ENCODE measurements at places on chromosomes 11 and 22.

DNA sequence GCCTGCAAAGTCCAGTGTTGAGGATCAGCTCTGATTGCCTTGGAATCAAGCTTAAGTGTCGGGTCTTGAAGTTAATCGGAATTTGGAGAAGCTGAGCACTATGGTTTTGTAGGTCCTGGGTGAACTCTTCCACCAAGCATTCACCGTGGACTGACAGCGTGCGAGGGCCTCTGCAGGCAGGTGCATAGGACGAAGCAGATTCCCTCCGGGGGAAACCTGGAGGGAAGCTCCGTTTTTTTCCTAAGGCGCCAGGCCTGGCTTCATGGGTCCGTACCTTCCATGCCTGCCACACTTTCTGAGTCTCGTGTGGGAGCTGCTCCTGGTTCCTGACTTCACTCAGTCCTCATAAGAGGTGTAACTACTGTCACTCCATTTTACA is 170.1 kb downstream of the CRYBB2 start:
- DNase-seq, result no peak

DNA sequence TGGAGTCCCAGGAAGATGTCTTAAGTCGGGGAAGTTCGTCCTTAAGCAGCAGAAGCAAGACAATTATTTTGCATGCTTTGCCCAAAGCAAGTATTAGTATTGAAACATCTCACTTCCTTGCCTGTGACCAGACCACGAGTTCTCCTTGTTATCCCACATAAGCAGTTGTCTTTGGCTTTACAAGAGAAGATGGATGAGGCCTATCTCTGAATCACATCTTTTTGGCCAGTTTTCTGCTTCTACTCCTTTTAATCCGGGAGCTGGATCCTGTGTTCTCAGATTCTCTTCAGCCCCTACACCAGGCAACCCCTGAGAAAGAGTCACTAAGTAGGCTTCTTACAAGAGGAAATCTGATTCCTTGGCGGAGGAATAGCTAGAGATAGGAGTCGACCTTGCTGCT is 2.1 kb downstream of the SYT9 start:
- no peak for DNase-seq

DNA sequence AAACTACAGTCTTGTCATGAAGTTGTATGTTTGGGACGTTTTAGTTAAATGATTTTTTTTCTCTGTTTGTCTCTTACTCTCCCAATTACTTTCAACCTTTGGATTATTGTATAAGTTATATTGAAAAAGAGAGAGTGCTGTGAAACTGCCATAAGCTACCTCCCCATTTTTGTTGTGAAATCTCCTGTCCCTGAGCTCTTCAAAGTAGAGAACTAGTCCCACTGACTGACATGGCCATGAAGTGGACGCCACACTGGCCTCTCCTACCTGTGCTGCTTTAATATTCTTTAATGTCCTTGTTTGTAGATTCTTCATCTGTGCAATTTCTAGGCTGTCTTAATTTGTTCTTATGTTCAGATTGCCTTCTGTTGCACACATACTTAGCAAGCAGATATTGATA is 56.3 kb downstream of the PPFIA1 start:
- DNase-seq, result no peak

DNA sequence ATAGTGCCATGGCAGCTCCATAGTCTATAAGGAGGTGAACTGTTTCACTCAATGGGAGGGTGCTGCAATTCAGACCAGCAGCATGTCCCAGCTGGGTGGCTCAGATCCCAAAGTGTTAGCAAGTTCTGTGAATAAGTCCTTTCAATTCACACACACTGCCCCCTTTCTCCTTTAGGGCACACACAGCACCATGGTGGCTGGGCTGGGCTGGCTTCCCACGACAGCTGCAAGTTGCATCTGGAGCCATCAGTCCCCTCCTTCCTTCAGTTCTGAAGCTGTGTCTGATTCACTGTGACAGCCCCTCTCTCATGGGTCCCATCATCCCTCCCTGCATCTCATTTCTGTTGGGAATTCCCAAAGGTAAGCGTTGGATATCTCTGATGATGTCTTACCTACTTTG is 324.1 kb upstream of the NCAM1 start:
- no peak for DNase-seq

- no peak for DNase-seq
These were observed 19.0 kb downstream of the MICAL3 start for GRCh38 chr22:18005201-18005926.

DNA sequence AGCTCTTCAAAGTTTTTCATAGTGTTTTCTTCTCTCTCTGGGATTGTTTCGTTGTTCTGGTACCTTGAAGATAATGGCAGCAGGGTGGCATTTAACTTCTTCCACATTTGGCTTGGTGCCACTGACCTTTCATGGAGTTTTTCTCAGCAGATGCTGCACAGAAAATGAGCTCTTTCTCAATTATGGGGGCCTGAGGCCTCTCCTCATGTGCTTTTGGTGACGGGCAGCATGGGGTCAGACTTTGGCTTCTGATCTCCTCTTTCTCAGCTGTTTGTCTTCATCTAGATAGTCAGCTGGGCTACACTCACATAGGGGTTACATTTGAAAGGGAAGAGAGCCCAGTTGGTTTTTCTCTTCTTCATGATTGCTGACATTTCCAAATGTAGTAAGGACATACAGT is 76.3 kb downstream of the FAT3 start:
- DNase-seq, result no peak

DNA sequence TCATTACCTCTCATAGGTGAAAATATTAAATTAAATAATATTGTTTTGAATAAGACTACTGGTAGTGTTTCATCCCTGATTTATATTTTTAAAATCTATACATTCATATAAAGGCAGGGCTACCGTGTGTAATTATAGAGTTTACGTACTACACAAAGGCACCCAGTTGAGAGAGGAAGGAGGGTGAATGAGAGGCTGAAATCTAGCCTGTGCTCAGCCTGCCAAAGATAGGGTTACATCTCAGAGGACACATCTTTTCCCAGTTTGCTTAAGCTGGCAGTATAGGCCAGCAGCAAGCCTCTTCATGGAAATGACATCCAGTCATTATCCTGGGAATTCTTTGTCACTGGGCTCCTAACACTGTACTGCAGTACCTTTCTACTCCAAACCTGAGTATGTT is 7.5 kb upstream of the B3GNT6 start:
- DNase-seq, result no peak

- no peak for DNase-seq
These were observed 15.2 kb upstream of the SLC6A5 start for GRCh38 chr11:20584093-20584774.

DNA sequence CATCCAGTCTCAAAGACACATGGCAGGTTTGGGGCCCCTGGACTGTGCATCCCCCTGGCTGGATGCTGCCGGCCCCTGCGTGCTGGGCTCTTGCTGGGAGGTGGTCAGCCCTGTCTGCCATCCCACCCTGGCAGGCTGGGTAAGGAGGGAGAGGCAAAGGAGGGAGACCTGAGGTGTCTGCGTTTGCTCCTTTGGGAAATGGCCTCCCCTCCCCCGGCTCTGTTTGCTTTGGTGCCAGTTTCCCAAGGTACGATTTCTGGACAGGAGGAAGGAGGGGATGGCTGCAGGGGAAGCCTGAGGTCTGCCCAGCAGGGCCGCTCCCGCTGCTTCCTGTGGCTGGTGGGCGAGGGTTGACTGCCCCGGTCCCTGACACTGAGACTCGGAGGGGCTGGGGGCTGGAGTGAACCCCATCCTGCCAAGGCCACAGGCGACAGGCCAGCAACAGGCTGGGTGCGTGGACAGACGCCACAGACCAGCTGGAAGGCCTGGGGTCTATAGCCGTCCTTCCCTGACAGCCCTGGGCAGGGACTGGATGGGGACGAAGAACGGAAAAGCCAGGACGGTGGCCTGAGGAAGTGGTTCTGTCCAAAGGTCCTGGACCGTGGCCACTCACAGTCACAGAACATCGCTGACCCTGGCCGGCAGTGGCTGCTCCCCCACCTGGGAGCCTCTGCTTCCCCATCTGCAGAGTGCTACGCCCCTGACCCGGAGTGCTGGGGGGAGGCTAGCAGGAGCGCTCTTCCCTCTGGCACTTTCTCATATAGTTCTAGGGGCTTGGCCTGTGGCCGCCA is 38.0 kb downstream of the OSBPL5 start:
- no peak for DNase-seq

- DNase-seq, result no peak
These were observed 76.5 kb downstream of the LRRC4C start for GRCh38 chr11:41382927-41383326.

DNA sequence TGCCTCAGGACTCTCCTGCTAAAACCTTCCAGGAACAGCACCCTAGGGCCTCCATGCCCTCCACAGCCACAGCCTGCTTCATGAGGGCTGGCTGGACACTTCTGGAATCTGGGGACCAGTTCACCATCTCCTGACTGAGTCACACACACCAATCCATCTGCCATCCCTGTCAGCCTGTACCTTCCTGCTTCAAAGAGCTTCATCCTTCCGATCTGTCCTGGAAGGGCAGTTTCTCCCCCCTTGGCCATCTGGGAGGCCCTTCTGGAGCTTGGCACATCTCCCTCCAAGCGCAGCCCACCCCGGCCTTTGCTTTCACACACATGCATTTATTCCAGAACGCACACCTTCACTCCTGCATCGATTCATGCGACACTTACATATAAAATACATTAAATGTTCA is 13.0 kb downstream of the APBB1 start:
- no peak for DNase-seq

DNA sequence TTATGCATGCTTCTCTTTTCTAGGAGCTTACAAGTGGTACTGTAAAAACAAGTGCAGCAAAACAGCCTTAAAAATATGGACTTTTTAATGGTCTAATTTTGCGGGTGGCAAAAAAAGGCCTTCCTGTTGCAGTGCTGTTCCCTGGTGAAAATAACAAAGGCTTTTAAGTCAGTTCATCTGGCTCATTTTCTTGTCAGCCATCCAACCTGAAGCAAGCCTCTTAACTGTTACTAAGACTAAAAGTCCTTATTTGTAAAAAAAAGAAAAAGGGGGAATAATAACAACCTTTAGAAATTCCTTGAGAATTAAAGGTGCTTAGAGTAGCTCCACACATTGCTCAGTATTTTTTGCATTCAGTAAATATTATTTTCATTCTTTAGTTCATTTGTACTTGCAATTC is 200.5 kb upstream of the CHORDC1 start:
- no peak for DNase-seq

DNA sequence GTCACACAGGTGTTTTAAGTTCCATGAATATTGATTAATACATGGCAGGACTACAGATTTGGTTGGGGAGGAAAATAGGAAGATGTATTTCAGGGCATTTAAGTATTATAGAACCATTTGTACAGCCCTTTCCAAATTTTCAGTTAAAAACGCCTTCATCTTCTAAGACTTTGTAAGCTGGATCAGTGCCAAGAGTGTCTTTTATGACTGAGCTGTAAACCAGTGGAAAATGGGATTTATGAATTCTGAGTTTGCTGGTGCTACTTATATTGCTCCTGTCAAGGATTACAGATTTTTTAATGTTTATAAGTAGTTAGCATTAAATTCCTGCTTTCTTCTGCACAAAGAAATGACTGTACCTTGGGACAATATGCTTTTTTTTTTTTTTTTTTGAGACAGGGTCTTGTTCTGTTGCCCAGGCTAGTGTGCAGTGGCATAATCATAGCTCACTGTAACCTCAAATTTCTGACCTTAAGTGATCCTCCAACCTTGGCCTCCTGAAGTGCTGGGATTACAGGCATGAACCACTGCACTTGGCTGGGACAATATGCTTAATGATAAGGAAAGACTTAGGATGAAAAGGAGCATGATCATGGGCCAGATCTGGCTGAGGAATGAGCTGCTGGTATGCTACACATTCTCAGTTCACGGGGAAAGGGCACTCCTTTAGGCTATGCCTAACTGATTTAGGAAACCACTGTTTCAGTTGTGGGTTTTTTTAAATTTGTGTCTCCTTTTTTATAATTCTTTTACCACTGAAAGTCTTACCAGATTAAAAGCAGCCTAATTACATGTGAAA is 113.6 kb upstream of the MTNR1B start:
- no peak for DNase-seq

GRCh38 chr11:74069146-74070046 is 60.5 kb upstream of the UCP3 start:
- peak; percentile 38 for DNase-seq

- DNase-seq, result no peak
These were observed 541.4 kb downstream of the MN1 start for GRCh38 chr22:27260087-27260698.

DNA sequence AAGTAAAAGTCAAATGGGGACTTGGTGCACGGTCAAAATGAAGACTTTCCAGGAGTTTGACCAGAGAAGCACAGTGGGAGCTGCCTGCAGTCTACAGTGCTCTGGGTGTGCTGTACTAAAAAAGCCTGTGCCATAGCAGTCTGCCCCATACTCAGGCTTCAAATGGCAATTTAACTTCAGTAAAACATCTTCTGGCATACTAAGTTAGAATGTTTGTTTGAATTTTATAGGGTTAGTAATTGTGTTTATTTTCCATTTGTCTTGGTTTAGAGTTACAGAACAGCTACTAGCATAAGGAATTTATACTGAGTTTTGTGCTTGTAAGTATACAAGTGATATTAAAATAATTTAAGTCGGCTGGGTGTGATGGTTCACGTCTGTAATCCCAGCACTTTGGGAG is 29.3 kb upstream of the LIPT2 start:
- no peak for DNase-seq

DNA sequence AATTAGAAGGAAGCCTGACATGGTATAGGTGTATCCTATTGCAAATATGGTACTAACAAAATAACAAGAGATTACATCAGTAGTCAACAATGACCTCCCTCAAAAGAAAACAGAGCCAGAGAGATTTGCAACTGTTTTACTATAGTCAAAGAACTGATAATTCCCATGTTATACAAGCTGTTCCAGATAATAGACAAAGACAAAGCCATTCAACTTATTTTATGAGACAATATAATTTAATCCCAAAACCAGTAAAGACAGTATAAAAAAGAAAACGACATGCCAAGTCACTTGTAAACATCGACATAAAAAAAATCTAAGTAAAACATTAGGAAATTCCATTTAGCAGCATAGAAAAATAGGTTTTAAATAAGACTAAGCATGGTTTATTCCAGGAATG is 65.2 kb downstream of the PIWIL4 start:
- DNase-seq, result no peak

DNA sequence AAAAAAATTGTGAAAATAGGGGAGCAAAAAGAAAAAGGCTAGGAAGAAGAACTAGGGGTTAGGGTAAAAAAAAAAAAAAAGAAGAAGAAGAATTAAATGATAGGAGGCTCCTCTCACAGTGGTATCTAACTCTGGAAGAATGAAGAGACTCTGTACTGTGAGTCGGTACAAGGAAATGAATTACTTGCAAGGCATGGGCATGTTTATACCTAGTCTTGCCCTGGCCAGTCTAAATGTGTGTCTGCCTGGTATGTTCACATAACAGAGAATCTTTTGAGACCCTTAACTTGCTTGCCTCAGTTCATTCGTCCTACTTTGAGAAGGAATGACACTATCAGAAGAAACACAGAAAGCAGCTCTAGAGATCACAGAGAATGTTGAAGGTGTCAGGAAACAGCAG is 159.6 kb downstream of the SWAP70 start:
- no peak for DNase-seq

- no peak for DNase-seq
These were observed 1486.7 kb downstream of the FAM181B start for GRCh38 chr11:81246941-81247340.

- DNase-seq, result peak; percentile 3
These were observed 1.3 kb upstream of the MLC1 start for GRCh38 chr22:50086526-50086925.

All from AG04449 (cell line).